A673 (cell line): ENCODE measurements at places on chromosomes 3 and 15.

- no peak for DNase-seq
Observed at GRCh38 chr15:38242055-38242454, 10.6 kb upstream of the SPRED1 start.

- no peak for DNase-seq
Observed at GRCh38 chr3:59771768-59772181, 722.0 kb upstream of the CFAP20DC start.

DNA sequence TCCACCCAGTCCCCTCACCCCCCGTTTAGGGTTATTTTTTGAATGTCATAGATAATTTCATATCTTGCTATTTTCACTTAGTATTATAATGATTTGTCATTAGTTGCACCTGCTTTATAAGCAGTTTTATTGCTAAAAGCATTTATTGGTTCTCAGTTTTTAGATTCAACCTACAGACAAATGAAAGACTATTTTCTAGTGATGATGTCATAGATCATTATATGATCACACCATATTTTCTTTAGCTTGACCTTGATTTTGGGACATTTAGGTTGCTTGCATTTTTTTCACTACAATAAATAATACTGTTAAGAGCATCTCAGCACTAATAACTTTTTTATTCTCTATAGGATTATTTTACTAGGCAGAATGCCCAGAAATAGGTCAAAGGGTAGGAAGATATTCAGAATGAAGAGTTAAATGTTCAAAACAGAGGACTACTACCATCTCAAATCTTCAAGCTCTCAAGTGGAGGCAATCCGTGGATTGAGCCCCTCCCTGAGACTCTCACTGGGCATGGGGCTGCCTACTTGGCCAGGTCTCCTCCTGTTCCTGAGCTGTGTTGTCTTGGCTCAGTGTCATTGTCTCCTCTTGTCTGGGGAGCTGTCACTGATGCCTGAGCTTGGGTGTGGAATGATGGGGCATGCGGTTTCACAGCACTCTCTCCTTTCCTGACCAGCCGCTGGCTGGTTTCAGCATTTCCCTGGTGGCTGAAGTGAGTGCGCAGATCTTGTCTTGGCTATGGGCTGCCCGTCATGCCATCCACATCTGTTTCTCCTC is 28.4 kb downstream of the CHCHD6 start:
- no peak for DNase-seq

DNA sequence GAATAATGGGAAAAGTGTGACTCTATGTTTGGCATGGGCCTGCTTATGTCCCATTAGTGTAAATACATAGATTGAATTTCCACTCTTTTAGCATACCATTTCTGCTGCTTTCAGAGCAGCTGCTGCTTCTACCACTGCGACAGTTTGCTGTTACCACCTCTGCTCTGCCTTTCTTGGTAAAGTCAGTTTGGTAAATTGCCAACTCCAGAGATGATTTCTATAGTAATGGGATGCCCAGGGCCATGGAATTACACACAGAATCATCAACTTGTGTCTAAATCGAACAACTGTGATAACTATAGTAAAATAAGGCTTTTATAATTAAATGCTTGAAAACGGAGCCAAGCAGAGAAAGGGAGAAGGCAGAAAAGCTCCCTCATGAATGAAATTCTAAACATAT is 168.4 kb upstream of the VEPH1 start:
- no peak for DNase-seq

DNA sequence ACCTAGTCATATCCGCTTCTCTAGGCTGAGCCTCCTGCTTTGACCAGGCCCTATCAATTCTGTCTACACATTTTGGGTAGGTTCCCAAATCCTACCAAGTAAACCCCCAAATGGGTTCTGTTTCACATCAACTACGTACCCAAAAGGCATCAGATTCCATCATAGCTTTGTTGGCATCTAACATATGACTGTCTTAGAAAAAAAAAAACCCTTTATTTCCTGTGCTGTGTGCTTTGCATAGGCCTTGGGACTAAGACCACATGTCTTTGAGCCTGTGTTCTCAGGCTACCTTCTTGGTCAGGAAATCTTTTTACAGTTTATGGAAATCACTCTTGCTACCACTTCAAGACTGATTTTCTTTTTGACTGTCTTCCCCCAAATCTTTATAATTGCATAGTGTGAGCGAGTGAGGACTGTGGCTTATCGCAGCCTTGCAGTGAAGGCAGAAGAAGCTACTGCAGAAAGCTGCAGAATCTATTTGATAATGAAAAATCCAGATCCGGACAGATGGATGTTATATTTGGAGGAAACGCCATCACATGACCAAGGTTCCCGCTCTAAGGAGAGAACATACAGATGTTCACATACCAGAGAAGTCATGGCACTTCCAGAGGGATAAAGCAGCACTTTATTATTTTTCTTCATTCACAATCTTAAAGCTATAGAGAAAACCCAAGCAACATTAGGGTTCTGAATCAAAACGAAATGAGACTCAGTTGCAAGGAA is 111.2 kb downstream of the EOMES start:
- DNase-seq, result no peak

DNA sequence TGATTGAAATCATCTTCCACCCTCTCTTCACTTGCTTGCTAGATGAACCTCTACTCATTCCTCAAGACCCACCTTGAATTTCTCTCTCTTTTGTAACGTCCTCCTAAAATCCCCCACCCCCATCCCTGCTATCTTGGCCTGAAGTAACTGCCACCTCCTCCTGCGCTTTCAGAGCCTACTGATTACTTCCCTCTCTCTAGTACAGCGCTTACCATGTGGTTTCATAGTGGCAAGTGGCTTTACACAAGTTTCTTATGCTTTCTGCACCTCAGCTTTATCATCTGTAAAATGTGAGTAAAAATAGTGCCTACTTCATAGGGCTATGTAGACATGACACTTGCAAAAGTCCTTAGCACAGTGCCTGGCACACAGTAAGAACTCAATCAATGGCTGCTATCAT is 28.7 kb upstream of the DAZL start:
- DNase-seq, result no peak

GRCh38 chr3:8825153-8825825 is 55.9 kb upstream of the OXTR start:
- DNase-seq, result no peak

- no peak for DNase-seq
Observed at GRCh38 chr3:128499724-128500275, 6.8 kb upstream of the GATA2 start.
